ENCODE measurements at places on chromosomes 12 and 14. TPM values are rescaled to one million over a fixed set of nuclear protein-coding genes. Genes with fewer than 3 reads are reported as not detected.

BLOC1S1 gene
- 177 TPM for total RNA-seq

ABCD2 gene
- total RNA-seq: 1.0 TPM

ANKS1B gene
- 18.9 TPM for total RNA-seq

- H3K36me3 ChIP-seq: peaks cover 47% of the 10 kb centered on the region
- H3K27ac ChIP-seq: no peak overlapping the region
- no peak overlapping the region for H3K4me3 ChIP-seq
- H3K4me1 ChIP-seq: no peaks in the 10 kb centered on the region
Measured at GRCh38 chr12:88052686-88053085, 23.5 kb upstream of the C12orf50 start.

GRCh38 chr12:79690142-79690637 is 574 bp downstream of the PAWR start:
- peak; percentile 35 for DNase-seq
- no peaks in the 10 kb centered on the region for H3K27me3 ChIP-seq
- H3K4me3 ChIP-seq: peak overlapping the region; percentile 64
- peak overlapping the region; percentile 92 for H3K27ac ChIP-seq
- peaks cover 4% of the 10 kb centered on the region for H3K4me1 ChIP-seq

GRCh38 chr12:80937391-80938238 is at the start of gene LIN7A:
TSS of gene LIN7A (minus strand) at chr12:80937934. CDS start at chr12:80937722, 212 bp downstream.
- H3K27ac ChIP-seq: peak within 1 kb of the TSS; percentile 90
- peaks cover 22% of the 10 kb centered on the region for H3K4me1 ChIP-seq
- peaks cover 3% of the 10 kb centered on the region for H3K27me3 ChIP-seq

DNA sequence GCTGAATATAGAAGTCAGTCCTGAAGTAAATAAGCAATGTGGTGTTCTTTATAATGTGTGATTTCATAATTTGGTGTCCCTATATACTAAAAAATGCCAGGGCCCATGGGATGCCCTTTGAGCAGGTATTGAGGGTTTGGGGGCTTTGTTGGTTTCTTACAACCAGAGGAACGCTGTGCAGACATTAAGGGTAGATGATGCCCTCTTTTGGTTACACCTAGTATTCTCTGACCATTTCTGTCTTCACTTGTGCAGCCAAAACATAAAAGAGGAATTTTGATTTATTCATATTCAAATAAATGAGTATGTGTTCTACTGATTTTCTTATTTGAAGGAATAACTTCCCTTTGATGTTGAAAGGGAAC is 3.0 kb downstream of the LGR5 start:
- H3K27me3 ChIP-seq: peaks cover 17% of the 10 kb centered on the region
- H3K27ac ChIP-seq: no peak overlapping the region
- peaks cover 23% of the 10 kb centered on the region for H3K4me1 ChIP-seq
- no peak overlapping the region for H3K4me3 ChIP-seq

GRCh38 chr12:105716621-105717020 is 386.1 kb downstream of the C12orf75 start:
- H3K4me3 ChIP-seq: no peak overlapping the region
- no peak for DNase-seq
- H3K27ac ChIP-seq: no peak overlapping the region
- H3K36me3 ChIP-seq: no peaks in the 10 kb centered on the region

GRCh38 chr12:69475237-69475975 is 5.2 kb downstream of the FRS2 start:
- peaks cover 52% of the 10 kb centered on the region for H3K4me1 ChIP-seq
- DNase-seq: no peak
- H3K4me3 ChIP-seq: no peak overlapping the region
- peak overlapping the region; percentile 30 for H3K27ac ChIP-seq
- no peaks in the 10 kb centered on the region for H3K27me3 ChIP-seq

PROX2 gene
- 0.11 TPM for total RNA-seq

- H3K27me3 ChIP-seq: no peaks in the 10 kb centered on the region
- DNase-seq: no peak
- no peaks in the 10 kb centered on the region for H3K36me3 ChIP-seq
- H3K4me3 ChIP-seq: no peak overlapping the region
- peaks cover 40% of the 10 kb centered on the region for H3K4me1 ChIP-seq
- H3K27ac ChIP-seq: no peak overlapping the region
Measured at GRCh38 chr14:102659797-102660196, 67.3 kb downstream of the RCOR1 start.

DNA sequence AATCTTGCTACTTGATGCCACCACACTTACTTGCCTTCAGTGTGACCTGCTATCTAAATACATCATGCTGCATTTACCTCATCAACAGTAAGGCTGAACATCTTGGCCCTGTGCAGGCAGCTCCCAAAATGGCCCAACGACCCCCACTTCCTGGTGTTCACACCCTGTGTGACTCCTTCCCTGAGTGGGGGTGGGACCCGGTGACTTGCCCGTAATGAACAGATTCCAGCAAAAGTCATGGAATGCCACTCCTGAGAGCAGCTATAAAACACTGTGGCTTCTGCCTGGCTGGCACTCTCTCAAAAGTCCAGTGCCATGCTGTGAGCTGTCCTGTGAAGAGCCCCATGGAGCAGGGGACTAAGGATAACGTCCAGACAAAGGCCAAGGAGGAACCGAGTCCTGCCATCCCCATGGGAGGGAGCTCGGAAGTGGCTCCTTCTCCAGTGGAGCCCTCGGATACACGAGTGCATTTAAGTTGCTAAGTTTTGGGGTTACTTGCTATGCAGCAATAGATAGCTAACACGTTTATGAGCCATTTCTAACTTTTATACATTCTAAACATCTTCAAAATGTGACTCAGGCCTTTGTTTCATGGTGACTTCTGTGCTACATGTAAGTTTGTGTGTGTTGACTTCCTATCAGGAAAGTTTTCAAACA is 33.0 kb downstream of the P2RX2 start:
- no peak overlapping the region for H3K27ac ChIP-seq
- peaks cover 49% of the 10 kb centered on the region for H3K36me3 ChIP-seq
- H3K4me1 ChIP-seq: no peaks in the 10 kb centered on the region
- no peak overlapping the region for H3K4me3 ChIP-seq
- DNase-seq: no peak
- no peaks in the 10 kb centered on the region for H3K27me3 ChIP-seq

DNA sequence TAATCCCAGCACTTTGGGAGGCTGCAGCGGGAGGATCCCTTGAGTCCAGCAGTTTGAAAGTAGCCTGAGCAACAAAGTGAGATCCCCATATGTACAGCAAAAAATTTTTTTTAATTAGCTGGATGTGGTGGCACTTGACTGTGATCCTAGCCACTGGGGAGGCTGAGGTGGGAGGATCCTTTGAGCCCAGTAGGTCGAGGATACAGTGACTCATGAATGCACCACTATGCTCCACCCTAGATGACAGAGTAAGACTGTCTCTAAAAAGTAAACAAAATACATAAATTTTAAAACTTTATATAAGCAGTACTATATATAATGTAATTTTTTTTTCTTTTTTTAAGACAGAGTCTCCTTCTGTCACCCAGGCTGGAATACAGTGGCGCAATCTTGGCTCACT is 115.4 kb downstream of the ESR2 start:
- DNase-seq: no peak
- peaks cover 76% of the 10 kb centered on the region for H3K36me3 ChIP-seq
- H3K27ac ChIP-seq: no peak overlapping the region
- H3K4me1 ChIP-seq: no peaks in the 10 kb centered on the region

DNA sequence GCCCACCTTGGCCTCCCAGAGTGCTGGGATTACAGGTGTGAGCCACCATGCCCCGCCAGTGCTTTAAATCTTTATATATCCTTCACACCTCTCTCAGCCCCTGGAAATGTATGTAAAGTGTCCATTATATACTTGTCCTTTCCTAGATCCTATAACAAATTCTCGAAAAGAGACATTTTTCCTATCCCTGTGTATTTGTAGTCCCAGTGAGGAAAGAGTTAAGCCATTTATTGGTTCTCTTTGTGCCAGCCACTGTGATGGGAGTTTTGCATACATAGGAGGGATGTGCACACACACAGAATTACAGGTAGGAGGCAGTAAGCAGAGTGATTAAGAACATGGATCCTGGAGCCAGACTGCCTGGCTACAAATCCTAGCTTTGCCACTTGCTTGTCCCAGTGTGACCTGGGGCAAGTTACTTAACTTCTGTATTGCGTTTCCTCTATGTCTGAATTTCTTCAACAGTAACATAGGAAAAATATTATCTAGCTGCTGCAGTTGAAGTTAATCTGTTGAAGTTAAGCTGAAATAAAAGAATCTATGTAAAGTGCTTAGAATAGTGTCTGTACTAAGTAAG is 2.1 kb upstream of the RABGGTA start:
- H3K36me3 ChIP-seq: peaks cover 14% of the 10 kb centered on the region
- H3K4me1 ChIP-seq: peaks cover 52% of the 10 kb centered on the region
- peak; percentile 43 for DNase-seq
- peak overlapping the region; percentile 96 for H3K27ac ChIP-seq

DNA sequence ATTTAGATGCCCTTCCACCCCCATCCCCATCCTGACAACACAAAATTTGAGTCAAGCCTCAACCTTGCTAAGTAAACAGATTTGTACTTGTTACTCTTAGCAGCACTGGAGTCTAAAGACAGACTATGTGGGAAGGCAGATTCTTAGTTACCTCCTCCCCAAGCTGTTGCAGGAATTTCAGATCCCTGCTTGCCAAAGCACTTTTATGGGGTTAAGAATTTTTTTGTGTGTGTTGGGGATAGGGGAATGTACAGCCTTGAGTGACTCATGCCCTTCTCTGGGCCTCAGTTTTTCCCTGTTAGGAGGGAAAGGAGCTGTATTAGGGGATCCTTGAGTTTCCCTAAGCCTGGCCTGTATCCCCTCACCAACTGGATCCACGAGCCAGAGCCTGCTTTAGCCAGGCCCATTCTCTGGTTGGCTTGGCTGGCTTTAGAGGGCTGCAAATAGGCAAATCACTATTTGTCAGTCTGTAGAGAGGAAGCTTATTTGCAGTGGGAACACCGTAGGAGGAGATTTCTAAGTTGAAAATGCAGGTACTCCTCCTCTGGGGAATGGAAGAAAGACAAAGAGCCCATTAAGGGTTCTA is 27.7 kb upstream of the RNU6-8 start:
- DNase-seq: no peak
- H3K4me3 ChIP-seq: no peak overlapping the region
- H3K4me1 ChIP-seq: no peaks in the 10 kb centered on the region
- no peaks in the 10 kb centered on the region for H3K36me3 ChIP-seq
- peak overlapping the region; percentile 29 for H3K27ac ChIP-seq
- H3K27me3 ChIP-seq: no peaks in the 10 kb centered on the region

GRCh38 chr12:19575337-19576243 is 136.3 kb downstream of the AEBP2 start:
- no peaks in the 10 kb centered on the region for H3K36me3 ChIP-seq
- peak overlapping the region; percentile 2 for H3K27ac ChIP-seq
- no peaks in the 10 kb centered on the region for H3K27me3 ChIP-seq
- H3K4me3 ChIP-seq: no peak overlapping the region
- peak; percentile 57 for DNase-seq

GRCh38 chr12:104063712-104064030 is 660 bp upstream of the HCFC2 start:
- peaks cover 13% of the 10 kb centered on the region for H3K4me1 ChIP-seq
- H3K27me3 ChIP-seq: no peaks in the 10 kb centered on the region
- peak overlapping the region; percentile 87 for H3K27ac ChIP-seq
- H3K36me3 ChIP-seq: no peaks in the 10 kb centered on the region
- peak overlapping the region; percentile 84 for H3K4me3 ChIP-seq

DNA sequence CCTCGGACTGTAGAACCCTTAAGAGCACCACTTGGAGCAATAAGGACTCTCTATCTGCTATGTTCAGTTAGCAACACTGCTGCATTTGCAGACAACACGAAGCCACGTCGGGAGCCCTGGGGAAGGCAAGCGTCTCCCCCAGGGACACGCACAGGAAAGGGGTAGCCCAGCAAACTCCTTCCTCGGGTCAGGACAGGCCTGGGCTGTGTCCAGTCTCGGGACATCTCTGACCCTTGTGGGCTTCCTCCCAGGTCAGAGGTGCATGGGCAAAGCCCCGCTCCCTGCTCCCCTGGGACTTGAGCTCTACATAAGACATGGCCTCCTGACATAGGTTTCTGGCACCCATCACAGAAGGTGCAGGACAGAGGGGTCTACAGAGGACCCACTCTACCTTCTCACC is 119.5 kb downstream of the PIWIL1 start:
- no peak overlapping the region for H3K4me3 ChIP-seq
- no peaks in the 10 kb centered on the region for H3K27me3 ChIP-seq
- H3K4me1 ChIP-seq: no peaks in the 10 kb centered on the region
- H3K27ac ChIP-seq: no peak overlapping the region
- DNase-seq: no peak

GRCh38 chr12:26271889-26272492 is 76.6 kb downstream of the SSPN start:
- peak; percentile 92 for DNase-seq
- H3K4me3 ChIP-seq: no peak overlapping the region
- H3K4me1 ChIP-seq: peaks cover 25% of the 10 kb centered on the region
- H3K27me3 ChIP-seq: no peaks in the 10 kb centered on the region
- H3K36me3 ChIP-seq: no peaks in the 10 kb centered on the region

GRCh38 chr12:94172973-94173372 is 24.6 kb downstream of the PLXNC1 start:
- H3K4me1 ChIP-seq: peaks cover 29% of the 10 kb centered on the region
- peak overlapping the region; percentile 66 for H3K27ac ChIP-seq
- no peak overlapping the region for H3K4me3 ChIP-seq
- H3K27me3 ChIP-seq: no peaks in the 10 kb centered on the region

DNA sequence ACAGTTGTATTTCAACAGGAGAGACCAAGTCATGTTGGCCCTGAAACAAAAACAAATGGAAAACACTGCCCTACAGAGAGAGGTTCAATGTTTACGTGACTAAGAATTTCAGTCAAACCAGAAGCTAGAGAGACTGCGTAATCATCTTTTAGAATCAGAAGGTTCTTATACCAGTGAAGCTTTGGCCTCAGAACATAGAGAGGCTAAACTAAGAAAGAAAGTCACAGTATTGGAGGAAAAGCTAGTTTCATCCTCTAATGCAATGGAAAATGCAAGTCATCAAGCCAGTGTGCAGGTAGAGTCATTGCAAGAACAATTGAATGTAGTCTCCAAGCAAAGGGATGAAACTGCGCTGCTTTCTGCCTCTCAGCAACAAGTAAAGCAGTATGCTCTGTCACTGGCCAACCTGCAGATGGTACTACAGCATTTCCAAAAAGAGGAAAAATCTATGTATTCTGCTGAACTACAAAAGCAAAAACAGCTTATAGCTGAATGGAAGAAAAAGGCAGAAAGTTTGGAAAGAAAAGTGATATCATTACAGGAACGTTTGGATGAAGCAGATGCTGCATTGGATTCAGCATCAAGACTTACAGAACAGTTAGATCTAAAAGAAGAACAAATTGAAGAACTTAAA is 32.5 kb upstream of the NUAK1 start:
- H3K27ac ChIP-seq: no peak overlapping the region
- H3K4me1 ChIP-seq: no peaks in the 10 kb centered on the region
- no peak overlapping the region for H3K4me3 ChIP-seq
- no peaks in the 10 kb centered on the region for H3K27me3 ChIP-seq
- no peak for DNase-seq

Data from upper lobe of left lung (tissue), 6 donors.